ENCODE measurements at places on chromosomes 7 and 10.

DNA sequence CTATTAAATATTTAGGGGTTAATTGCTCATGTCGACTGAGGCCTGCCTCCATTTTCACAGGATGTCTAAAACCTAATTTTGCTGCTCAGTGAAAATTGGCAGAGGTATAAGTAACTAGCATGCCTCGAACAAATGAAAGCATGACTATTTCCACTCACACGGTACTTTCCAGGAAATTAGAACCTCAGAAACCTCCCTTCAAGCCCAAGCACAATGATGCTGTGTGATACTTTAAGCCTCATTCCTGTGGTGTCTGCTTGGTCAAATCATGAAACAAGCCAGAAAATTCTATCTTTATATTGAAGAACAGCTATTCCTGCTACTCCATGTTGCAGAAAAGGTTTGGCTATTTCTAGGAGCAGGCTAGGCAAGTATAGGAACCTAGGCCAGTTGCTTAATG is 203.0 kb downstream of the SORCS3 start:
- no peak for DNase-seq

DNA sequence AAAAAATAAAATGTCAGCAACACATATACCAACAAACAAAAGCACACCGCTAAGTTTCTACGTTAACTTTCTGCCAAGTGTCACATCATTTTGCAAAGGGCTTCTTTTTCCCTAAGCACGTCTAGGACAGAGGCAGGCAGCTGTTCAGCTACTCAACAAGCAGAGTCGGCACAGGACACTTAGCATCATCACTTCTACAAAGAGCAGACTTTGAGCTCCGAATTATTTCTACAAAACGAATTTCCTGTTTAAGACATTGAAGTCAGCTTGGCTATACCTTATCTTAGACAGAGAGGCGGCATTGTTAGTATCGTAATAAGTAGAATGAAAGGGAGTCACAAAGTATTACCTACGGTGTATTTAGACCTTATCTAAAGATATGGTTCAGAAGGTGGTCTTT is 110.1 kb downstream of the SVIL start:
- DNase-seq = no peak

DNA sequence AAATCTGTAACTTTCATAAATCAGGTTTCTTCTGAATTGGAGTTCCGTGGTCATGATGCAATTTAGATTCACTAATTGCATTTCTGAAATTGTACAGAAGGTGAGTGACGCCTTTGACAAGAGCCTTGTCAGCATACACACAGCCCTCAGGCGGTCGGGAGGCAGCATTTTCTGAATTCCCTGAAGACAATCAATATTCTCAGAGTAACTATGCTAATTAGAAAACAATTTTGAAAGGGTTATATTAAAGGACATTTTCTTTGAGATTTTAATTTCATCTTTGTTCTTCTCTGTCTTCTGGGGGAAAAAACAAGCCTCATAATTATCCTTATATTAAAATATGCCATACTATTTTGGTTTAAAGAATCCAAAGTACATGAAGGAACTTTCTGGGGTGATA is 55.2 kb upstream of the SLC26A5 start:
- DNase-seq = no peak

- no peak for DNase-seq
These were observed 117.2 kb downstream of the ELFN1 start for GRCh38 chr7:1787241-1787640.

- DNase-seq = no peak
These were observed 7.7 kb upstream of the COBL start for GRCh38 chr7:51324206-51324898.

GRCh38 chr7:73613954-73614735 is 10.2 kb downstream of the MLXIPL start:
- DNase-seq = no peak

DNA sequence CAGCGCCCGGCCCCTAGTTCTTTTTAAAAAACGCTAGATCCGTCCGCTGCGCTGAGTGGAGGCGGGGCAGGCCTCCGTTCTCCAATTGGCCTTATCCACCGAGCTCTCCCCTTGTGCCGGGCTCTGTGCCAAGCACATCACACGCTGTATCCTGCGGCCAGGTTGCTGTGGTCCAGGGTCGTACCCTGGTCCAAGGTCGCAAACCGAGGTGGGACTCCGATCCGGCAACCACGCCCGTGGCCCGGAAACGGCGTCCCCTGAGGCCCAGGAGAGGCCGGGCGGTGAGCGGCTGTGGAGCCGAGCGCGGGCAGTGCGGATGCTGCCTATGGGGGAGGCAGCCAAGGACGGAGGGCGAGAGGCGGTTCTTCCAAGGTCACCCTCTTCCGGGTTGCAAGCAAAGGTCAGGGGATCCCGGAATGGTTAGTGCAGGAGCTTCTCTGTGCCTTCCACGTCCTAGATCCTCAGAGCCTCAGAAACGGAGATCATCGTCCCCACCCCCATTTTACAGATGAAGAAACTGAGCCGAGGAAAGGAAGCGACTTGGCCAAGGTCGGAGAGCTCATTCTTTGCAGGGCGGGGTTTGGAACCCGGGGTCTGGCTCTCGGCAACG is 72.4 kb upstream of the LRRC4 start:
- no peak for DNase-seq

- no peak for DNase-seq
These were observed 11.0 kb upstream of the RSBN1L start for GRCh38 chr7:77685233-77685632.

DNA sequence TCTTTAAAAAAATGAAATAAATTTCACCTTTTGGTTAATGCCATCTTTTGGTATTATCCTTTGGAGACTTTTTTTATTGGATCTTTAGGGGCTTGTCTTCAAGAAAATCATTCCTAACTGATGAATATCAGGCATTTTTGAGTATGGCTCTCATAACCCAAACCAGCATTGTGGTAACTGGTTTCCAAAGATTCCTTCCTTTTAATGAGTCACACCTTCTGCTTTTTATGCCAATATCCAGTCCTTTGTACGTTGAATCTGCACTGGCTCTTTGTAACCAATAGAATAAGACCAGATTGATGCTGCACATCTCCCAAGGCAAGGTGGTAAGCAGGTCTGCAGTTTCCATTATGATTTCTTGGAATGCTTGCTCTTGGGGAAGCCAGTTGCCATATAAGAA is 89.1 kb downstream of the GPR158 start:
- no peak for DNase-seq

DNA sequence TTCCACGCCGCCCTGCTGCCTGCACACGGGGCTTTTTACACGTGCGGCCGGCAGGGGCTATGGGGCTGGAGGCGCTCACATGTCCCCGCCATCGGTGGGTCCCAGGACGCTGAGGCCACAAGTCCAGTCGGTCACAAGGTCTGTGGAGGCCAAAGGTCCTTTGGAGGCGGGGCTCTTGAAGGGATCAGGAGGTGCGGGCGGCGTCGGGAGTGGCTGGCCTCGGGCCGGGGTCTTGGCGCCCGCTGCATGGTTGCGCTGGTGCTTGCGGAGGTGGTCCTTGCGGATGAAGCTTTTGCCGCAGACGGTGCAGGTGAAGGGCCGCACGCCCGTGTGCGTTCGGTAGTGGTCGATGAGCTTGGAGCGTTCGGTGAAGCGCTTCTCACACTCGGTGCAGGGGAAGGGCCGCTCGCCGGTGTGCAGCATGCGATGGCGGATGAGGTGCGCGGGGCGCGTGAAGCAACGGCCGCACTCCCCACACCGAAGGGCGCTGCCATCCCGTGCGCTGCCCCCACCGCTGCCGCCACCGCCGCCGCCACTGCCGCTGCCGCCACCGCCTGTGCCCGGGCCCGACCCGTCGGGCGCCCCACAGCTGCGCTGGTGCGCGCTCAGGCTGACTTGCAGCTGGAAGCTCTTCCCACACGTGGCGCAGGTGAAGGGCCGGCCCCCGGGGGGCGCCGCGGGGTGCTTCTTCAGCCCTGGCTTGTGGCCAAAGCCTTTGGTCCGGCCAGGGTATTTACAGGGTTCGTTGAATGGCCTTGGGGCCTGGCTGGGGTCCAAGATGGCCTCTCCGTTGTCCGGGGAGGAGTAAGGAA is 13.7 kb upstream of the ZNF777 start:
- DNase-seq = no peak

DNA sequence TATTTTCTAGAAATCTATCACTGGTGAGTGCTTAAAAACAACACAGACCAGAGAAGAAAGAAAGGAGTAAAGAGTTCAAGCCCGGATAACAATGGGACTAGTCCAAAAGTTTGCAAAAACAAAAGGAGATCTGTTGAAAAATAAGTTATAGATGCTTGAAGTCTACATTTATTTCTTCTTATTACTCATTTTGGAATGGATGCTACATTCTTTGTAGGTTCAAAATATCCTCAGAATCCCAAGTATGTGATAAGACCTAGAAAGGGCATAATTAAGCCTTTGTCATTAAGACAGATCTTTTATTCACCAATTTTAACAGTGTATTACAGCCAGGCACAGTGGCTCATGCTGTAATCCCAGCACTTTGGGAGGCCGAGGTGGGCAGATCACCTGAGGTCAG is 42.7 kb upstream of the ITGB8 start:
- no peak for DNase-seq

GRCh38 chr7:101303102-101303701 is 18.4 kb downstream of the IFT22 start:
- DNase-seq = no peak

DNA sequence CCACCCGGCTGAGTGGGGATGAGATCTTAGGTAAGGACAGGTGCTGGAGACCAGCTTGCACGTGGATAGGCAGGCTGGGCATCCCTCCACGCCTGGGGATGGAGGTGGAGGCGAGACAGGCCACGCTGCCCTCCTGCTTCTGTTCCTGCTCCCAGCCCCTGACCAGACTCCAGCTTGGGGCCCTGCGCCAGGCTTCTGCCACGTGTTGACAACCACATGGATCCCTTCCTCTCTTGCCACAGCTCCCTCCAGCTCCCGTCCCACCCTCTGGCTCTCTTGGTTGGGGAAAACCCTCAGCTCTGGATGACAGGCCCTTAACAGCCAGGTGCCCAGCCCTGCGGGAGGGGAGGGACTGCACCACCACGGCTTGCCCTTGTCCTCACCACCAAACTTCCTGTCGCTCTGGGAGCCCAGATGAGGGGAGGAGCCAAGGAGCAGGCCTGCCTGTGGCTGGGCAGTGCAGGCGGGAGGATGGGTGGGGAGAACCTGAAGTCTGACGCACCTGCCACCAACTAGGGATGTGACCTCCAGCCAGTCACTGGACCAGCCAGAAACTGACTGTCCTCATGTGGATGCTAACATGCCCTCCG is 36.0 kb downstream of the KCNH2 start:
- DNase-seq = no peak

GRCh38 chr10:99292159-99292558 is 37.0 kb upstream of the CNNM1 start:
- no peak for DNase-seq

DNA sequence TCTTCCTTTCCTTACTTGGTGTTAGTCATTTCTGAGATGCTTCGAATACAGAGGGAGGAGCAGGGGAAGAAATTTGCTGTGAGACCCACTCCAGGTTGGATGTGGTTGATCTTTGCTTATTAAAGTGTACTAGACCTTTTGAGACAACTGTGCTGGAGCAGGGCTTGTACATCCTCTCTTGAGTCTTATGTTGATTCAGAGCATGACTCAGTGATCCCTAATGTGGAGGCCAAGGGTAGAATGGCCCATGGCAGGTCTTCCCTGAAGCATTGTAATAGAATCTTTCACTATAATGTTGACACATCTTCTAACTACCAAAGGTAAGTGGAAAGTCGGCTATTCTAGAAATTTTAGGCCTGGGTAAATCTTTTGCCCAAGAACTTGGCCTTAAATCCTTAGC is 17.0 kb upstream of the SFR1 start:
- DNase-seq = no peak

DNA sequence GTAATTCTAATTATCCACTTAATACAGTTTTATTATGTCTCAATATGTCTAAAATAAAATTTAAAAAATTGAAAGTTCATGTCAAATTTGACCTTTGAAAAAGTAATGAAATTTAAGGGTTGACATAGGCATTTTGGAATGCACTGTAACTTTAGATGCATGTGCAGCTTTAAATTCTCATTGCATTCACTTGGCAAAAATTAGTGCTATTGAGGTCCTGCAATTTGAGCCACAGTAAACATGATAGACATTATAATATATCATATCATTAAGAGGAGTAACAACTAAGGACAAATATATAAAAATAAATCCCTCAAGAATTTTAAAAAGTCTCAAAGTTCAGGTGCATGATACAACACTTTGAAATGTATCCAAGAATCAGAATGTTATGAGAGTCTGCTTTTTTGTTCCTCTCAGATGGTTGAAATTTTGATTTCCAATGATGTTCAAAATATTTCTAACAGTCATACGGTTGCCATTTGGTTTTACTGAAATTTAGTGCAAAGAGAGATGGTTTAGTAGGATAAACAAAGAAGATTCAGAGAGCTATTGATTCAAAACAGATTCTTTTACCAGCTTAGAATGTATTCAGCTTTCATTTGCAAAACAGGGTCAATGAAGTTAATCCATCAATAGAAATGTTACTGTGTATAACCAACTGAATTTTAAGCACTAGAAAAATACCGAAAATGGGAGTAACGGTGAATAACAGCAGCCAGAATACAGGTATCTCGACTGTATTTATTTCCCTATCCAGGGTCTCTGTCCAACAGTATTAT is 71.8 kb downstream of the SEMA3A start:
- no peak for DNase-seq
